ENCODE measurements at places on chromosomes 2 and 18.

- DNase-seq = no peak
Measured at GRCh38 chr18:9707381-9708056, 582 bp upstream of the RAB31 start.

DNA sequence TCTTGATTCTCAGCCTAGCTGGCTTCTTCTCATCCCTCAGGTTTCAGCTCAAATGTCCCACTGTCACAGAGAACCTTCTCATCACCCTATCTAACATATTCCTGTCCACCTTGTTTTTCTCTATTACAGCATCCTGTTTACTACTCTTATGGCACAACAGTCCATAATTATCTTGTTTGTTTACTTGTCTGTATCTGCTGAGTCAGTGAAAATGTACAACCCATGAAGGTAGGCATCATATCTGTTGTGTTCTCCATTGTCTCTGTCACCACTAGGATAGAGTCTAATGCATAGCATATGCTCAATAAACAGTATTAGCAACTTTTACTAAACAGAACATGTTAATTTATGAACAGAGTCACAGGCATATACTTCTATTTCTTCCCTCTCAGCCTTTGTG, 261.7 kb downstream of the ETAA1 start:
- no peak for DNase-seq

DNA sequence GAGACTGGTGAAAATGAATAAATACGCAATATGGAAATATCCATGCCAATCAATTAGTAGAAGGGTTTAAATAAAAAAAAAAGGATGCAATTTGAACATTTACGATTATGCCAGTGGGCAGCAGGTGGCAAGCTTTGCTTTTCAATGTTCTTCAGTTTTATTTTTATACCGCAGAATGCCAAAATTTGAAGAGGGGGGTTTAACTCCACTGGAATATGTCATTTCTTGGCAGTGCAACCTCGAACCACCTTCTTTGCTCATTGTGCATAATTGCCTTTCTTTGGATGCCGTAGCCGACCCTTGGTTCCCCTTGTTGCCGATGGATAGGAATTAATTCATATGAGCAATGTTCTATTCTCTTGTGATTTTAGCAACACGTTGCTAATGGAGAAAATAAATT, 88.0 kb downstream of the LTBP1 start:
- DNase-seq = no peak

DNA sequence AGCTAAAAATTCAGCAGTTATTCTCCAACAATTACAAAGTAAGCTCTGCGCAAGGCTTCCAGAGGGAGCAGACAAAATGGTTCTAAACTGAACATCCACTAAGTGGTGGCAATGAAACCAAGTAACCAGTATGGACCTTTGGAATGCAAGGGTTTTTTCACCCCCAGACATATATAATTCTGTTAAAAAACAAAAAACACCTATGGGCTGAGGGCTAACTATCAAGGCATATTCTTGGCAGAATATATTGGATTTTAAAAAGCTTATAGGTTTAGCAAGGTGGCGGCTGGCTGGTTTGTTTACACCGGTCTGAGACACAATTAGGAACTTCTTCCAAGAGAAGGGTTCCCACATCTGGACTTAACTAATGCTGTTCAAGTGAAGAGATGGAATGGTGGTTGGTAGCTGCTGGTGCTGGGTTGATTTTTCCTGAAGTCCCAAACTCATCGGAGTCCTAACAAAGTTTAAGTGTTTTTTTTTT, 2.8 kb downstream of the ZFP36L2 start:
- DNase-seq = no peak

DNA sequence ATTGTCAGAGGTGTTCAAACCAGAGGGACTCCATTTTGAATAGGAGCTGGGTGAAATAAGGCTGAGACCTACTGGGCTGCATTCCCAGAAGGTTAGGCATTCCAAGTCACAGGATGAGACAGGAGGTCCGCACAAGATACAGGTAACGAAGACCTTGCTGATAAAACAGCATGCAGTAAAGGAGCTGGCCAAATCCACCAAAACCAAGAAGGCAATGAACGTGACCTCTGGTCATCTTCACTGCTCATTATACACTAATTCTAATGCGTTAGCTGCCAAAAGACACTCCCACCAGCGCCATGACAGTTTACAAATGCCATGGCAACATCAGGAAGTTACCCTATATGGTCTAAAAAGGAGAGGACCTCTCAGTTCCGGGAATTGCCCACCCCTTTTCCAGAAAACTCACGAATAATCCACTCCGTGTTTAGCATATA, 10.6 kb downstream of the SH3YL1 start:
- DNase-seq = no peak

DNA sequence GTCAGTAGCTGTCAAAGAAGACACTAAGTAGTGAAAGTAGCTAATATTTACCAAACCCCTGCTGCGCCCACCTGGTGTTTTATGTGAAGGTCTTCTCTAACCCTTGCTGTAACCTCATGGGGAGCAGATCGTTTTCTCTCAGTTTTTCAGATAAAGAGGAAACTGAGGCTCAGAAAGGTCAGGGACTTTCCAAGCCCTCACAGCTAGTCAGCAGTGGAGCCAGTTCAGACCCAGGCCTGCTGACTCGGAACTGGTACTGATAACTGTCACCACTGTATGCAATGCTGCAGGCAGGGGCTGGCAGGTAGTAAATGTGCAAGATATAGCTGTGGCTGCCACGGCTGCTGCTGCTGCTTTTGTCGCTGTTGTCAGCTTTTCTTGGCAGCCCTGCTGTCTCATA, 69.1 kb downstream of the LRRFIP1 start:
- no peak for DNase-seq

- DNase-seq = no peak
Measured at GRCh38 chr18:73950116-73950700, 197.4 kb downstream of the FBXO15 start.

GRCh38 chr2:11582612-11582861, 48.7 kb downstream of the GREB1 start:
- no peak for DNase-seq

- DNase-seq = no peak
Measured at GRCh38 chr18:6561862-6562291, 147.2 kb upstream of the L3MBTL4 start.

DNA sequence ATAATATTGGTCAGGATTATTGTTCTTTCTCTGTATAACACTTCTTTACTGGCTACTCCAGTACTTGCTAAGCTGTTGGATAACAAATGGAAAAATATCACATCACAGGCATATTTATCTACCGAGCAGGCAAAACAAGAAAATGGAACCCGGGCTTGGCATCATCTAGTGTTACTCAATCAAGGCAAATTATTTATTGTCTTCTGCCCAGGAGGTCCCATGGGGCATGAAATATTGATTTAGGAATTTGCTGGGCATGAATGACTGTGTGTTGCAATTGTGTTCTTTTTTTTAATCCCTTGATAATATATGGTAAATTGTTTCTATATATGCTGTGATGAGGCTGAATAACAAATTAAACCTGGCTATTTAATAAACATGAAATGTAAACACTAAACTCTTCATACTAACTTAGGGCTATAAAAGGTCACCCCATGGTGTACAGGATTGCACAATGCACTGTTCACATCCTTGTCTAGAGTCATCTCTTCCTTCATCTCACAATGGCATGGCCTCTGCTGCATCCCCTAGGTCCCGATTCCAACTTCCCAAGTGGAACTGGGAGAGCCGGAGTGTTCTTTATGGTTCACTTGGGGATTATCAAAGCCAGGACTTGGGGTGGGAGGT, 2.2 kb upstream of the PARD3B start:
- DNase-seq = no peak

GRCh38 chr2:54975598-54976492, 74.4 kb downstream of the RTN4 start:
- DNase-seq = no peak

- no peak for DNase-seq
Measured at GRCh38 chr2:102765061-102765460, 3.2 kb downstream of the TMEM182 start.

DNA sequence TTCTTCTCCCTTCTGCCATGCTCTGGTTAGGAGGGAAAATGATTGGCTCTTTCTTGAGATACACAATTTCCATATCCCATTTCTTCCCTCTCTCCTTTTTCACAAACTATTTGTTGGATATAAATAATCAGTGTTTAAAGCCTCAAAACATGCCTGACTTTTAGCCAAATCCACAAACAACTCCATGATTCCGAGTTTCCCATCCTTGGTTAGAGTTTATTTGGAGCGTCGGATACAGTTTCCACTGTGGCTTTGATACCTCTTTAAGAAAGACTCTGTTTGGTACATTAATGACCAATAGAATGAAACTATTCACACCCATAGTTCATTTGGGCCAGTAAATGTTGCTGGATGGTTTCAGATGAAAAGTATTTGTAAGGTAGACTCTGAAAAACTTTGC, 5.9 kb upstream of the FHL2 start:
- DNase-seq = no peak

GRCh38 chr18:12403601-12404506, 3.9 kb upstream of the PRELID3A start:
- DNase-seq = no peak

DNA sequence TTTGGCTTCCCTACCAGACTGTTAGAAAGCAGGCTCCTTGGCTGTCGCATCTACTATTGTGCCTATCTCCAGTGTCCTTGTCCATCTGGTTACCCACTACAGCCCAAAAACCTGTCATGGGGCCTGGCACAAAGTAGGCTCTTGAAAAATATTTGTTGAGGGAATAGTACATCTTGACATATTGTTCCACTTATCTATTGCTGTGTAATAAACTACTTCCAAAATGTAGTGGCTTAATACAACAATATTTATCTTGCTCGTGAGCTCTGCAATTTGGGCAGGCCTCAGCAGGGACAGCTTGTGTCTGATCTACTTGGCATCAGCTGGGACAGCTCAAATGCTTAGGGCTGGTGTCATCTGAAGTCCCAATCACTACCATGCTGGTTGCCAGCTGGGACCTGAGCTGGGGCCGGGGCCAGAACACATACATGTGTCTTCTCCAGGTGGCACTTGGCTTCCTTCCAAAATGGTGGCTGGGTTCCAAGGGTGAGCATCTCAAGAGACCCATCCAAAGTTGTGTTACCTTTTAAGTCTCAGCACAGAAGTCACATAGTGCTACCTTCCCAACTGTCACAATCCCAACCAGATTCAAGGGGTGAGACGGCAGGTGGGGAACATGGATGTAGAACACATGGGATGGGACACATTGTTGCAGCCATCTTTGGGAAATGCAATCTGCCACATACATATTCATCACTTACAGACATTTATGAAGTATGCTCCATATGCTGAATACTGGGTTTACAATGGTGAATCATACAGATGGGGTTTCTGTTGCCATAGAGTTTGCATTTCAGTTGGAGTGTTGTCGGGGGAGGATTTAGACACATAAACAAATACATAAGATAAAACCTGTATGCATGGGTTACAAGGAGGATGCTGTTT, 134.2 kb downstream of the FOXI3 start:
- no peak for DNase-seq

DNA sequence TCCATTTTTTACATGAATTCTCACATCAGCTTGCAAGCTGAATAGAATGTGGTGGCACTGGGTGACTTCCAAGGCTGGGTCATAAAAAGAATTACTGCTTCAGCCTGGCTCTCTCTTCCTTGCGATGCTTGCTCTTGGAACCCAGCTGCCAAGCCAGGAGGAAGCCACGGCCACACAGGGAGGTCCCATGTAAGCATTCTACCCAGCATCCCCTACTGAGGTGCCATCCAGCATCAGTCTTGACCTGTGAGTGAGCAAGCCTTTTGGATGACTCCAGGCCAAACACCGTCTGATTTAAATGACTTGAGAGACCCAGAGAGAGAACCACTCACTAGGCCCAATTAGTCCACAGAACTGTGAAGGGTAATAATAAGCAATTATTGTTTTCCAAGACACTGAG, 750.3 kb upstream of the RAB6C start:
- DNase-seq = no peak

DNA sequence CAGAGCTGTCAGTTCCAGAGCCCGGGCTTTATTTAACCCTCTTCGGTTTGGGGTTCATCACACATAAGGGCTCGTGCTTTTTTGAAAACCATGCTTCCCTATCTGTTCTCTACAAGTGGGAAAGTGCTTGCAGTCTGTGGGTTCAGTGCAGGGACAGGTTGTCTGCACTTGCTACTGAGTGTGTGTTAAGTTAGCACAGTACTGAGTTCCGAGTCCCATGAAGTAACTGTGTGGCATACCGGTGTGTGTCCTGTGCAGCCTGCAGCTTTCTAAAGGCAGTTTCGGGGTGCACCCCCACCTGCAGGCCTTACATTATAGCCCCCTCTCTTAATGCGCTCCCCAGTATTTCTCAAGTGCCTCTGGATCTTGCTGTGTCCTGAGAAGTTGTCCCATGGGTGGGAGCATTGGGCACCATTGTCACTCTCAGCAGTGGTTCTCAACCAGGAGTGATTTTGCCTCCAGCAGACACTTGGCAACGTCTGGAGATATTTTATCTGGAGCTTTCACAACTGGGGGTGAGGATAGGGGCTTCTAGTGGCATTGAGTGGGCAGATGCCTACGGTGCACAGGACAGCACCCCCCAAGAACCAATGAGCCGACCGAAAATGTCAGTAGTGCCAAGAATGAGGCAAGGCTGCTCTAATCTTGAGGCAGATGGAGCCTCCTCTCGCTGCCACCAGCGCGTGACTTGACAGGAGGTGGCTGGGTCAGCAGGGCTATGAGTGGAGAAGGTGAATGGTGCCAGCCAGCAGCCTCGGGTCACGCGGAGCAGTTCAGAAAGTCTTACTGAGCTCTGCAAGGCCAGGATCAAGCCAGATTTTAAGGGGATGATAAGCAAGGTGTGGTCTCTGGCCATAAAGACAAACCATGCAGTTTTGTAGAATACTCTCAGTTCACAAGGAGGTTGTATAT, 152.2 kb downstream of the SMAD7 start:
- no peak for DNase-seq

DNA sequence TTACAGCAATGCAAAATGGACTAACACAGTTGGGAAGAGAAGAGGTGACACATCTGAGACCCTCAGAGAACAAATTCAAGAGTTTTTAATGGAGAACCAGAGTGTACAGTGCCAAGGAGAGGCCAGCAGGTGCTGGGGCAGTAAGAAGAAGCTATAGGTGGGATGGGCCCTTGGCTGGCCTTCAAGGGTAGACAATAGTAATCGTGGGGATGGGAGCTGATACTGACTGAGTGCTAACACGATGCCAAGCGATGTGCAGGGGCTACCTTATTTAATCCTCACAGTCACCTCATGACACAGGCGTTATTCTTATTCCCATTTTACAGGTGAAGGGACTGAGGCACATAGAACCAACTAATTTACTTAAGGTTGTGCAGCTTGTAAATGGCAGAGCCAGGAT, 131.9 kb upstream of the ID2 start:
- no peak for DNase-seq

DNA sequence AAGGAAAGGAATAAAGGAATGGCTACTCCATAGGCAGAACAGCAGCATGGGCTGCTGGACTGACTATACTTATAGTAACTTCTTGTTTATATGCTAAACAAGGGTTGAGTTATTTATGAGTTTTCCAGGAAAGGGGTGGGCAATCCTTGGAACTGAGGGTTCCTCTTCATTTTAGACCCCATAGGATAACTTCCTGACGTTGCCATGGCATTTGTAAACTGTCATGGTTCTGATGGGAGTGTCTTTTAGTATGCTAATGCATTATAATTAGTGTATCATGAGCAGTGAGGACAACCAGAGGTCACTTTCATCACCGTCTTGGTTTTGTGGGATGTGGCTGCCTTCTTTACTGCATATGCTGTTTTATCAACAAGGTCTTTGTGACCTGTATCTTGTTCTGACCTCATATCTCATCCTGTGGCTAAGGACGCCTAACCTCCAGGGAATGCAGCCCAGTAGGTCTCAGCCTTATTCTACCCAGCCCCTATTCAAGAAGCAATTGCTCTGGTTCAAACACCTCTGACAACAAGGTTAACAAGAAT, 98.6 kb upstream of the CABLES1 start:
- DNase-seq = no peak

- DNase-seq = no peak
Measured at GRCh38 chr2:161045726-161046125, 114.5 kb upstream of the TANK start.
